NCI-H1048 (cell line): ENCODE measurements at places on chromosomes 1 and 21.

DNA sequence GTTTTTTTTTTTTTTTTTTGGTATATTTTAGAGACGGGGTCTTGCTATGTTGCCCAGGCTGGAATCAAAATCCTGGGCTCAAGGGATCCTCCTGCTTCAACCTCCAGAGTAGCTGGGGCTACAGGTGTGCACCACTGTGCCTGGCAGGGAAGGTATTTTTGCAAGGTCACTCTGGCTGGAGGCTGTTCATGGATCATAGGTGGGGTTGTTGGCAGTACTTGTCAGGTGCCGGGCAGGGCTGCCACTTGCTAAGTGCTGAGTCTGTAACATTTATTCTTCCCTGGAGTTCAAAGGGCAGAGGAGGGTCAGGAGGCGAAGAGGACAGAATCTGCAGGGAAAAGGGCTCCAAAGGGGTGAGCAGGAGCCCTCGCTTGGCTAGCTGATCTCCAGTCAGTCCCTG, 24.1 kb downstream of the A3GALT2 start:
- no peak for DNase-seq

- DNase-seq = no peak
Observed at GRCh38 chr1:216904471-216904870, 181.2 kb upstream of the ESRRG start.

DNA sequence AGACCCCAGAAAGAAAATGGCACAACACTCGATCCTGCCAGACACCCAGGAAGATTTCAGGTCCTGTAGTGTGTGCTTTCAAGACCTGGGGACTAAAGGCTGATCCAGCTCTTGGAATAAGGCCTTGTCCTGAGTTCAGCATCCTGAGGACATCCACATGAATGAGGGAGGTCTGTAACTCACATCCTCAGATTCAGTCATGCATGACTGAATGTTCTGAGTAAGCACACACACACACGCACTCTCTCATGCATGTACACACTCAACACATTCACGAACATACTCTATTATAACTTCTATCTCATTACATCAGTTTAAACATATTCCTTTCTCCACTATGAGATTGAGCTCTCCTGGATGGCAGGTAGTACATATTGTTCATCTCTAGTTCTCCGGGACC, 273.4 kb upstream of the BEND5 start:
- DNase-seq = no peak

DNA sequence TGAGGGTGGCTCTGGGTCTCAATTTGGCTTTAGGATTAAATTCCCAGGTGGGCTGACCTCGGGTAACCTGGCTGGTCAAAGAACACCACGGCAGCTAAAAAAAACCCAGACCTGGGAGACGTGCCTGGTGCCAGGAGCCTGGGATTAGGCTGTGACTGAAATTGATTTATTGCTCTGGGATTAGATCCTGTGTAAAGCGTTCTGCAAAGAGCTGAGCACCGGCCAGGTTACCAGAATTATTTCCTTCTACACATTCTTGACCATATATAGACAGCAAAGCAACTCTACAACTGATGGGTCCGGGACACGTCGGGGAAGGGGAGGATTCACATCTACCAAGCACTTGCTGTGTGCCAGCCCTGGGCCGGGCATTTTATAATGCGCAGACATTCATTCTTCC, 45.2 kb downstream of the TMCO4 start:
- DNase-seq = no peak

DNA sequence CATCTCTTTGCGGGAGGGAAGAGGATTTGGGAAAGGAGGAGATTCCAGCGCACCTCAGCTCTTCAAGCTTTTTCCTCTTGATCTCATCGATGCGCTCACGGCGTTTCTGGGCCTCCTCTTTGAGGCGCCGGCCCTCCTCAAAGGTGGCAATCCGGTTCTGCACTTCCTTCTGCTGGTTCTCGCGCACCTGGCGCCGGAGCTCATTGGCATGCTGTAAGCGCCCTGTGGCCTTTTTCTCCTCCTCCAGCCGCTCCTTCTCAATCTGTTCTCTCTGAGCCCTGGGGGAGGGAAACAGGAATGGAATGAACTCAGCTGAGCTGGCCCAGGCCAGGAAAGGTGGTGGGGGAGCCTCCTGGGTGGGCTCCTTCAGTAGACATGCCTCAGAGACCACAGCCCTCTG, 10.4 kb upstream of the VSIG8 start:
- no peak for DNase-seq

- DNase-seq = no peak
Observed at GRCh38 chr1:159011751-159012150, 2.0 kb downstream of the IFI16 start.

DNA sequence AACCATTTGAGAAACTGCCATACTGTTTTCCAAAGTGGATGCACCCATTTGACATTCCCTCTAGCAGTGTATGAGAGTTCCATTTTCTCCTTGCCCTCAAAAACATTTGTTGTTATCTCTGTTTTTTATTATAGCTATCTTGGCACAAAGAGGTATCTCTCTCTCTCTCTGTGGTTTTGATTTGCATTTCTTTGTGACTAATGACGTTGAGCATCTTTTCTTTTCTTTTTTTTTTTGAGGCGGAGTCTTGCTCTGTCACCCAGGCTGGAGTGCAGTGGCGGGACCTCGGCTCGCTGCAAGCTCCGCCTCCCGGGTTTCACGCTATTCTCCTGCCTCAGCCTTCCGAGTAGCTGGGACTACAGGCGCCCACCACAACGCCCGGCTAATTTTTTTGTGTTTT, 17.4 kb upstream of the ZMYM6 start:
- DNase-seq = no peak

DNA sequence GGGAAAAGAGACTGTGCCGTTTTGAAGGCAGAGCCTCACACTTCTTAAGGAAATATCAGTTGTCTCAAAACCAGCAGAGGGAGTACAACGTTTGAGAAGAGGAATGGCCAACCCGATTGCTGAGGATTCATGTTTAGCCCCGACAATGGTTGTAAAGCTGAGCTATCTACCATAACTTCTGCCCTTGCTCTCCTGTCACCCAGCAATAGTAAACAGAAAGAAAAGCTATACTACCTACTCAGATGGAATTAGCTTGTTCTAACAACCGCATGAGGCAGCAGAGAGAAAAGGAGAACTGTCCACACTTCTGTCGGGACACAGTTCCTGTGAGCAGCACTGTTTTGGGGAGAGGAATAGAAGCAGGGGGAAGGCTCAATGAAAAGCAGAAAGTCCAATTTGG, 91.2 kb downstream of the SLC45A1 start:
- DNase-seq = no peak

- DNase-seq = no peak
Observed at GRCh38 chr1:227799756-227800155, 15.7 kb upstream of the PRSS38 start.

DNA sequence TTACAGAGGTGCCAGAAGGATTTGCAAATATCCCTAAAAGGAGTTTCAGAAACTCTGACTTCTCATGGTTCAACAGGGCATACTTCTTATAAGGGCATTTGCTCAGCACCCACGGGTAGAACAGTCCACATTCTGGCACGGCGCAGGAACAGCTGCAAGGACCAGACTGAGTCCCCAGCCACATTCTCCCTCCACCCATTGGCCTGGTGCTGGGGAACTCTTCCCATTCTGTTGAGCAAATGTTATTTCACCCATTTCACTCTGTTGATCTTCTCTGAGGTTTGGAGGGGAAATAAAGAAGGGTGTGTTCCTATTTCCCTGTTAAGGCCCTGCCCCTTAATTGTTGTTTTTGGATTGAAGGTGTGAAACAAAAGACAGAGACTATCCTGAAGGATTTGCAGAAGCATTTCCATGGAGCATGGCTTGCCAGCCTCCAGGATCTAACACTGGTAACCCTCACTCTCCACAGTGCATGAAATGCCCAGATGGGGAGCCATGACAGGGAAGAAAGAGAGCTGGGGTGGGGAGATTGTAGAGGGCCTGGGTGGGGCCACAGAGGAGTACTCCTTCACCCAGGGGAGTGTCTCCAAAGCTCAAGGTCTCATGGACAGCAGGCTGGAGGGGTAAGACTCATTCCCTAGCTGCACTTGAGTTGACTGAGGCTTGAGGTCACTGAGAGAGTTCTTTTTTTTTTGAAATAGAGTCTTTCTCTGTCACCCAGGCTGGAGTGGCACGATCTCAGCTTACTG, 35.0 kb downstream of the INAVA start:
- DNase-seq = no peak

DNA sequence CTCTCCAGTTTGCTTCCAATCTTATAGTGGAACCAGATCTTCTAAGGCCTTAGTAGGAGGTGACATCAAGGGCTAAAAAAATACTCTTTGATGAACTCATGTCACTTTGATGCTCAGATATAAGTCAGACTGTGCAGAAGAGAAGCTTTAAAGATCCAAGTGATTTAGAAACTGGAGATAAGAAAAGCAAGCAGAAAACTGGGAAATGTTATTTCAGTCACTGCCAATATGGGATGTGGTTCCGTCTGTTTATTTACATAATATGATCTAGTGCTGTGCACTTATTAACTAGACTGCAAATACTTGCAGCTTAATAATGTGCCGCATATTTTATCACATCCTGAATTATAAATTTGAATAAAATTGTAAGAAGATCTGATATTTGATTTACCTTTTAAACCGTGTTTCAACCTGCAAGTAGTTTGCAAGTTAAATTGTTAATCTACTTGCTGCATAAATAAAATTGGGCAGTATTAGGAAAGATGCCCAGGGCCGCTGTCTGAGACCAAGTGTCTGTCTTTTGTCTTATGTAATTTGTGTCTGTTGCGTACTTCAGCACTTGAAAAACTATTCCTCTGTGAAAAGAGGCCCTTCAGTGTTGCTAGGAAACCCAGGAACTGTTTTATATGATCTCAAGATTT, 29.6 kb downstream of the CXADR start:
- no peak for DNase-seq

- no peak for DNase-seq
Observed at GRCh38 chr1:206109718-206110117, 7.5 kb downstream of the AVPR1B start.

DNA sequence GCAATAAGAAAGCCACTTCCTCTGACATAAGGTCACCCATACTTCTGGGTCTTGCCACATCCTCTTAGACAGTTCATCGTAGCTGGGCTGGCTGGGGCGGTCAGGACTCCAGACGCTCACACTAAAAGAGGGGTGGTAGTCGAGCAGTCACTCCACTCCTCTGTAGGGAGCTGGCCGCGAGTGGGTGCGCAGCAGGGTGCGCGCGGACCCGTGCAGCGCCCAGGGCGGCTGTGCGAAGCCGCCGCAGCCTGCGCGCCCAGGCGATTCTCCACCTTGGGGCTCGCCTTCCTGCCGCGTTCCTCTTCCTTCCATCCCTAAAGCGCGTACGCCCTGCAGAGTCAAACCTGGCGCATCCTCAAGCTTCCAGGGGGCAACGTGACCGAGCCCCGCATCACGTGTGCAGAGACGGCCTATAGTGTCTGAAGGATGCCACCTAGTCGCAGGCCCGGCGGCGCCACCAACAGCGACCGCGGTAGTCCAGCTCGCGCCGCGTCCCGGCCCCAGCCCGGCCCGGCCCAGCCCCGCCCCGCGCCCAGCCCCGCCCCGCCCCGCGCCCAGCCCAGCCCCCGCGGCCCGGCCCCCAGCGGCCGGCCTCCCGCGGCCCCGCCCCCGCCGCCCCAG, 360 bp upstream of the PRDX6 start:
- peak; percentile 92 for DNase-seq

DNA sequence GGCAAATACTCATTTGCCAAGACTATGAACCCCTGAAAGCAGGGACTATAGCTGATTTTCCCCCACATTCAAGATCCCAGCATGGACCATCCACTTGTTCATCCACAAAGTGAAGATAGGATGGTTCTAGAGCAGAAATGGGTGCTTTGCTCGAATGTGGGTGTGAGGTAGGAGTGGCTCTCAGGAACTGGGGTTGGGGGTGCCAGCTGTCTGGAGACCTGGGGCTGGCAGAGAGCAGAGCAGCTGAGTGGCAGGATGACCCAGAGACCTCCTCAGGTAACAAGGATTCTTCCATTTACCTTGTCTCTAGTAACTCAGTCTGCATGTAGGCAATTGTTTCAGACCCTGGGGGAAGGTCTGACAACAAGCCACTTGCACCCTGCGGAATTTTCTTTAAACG, 6.0 kb downstream of the S100A9 start:
- DNase-seq = no peak

DNA sequence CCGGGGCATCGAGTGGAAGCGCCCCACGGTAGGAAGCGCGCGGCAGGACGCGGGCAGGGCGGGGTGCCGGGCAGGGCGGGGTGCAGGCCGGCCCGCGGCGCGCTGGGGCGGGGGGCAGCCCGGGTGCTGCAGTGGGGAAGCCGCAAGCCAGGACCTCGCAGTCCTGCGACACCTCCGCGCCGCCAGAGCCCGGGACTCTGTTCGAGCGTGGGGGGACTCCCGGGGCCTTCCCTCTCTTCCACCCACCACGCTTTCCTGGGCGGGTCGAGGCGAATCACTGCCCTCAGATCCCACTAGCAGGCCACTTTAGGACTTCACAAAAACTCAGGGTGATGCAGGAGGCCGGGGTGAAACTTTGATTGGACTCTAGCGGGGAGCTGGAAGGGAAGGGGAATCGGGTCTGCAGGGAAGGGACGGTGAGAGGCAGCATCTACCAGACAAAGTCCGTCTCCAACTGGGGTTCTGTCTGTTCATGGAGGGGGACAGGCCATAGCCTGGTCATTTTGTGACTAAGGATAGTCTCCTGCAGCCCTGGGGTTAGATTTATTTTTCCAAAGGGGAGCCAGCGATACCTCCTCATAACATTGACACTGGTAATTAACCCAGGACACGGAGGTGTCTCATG, 623 bp downstream of the CAPN2 start:
- no peak for DNase-seq

DNA sequence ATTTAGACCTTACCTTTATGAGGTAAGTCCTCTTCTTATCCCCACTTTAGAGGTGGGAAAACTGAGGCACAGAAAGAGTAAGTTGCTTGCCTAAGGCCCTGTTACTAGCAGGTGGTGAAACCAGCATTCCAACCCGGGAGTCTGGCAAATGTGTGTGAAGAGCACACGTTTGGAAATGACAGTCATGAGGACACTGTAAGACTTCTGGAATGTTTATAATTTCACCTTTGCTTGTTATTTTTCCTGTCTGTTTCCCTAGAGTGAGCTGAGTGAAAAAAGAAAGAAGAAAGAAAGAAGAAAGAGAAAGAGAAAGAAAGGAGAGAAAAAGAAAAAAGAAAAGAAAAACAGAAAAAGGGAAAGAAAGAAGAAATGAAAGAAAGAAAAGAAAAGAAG, 21.2 kb upstream of the LGALS8 start:
- DNase-seq = no peak

GRCh38 chr1:173300061-173301044, 93.2 kb upstream of the TNFSF4 start:
- DNase-seq = no peak

DNA sequence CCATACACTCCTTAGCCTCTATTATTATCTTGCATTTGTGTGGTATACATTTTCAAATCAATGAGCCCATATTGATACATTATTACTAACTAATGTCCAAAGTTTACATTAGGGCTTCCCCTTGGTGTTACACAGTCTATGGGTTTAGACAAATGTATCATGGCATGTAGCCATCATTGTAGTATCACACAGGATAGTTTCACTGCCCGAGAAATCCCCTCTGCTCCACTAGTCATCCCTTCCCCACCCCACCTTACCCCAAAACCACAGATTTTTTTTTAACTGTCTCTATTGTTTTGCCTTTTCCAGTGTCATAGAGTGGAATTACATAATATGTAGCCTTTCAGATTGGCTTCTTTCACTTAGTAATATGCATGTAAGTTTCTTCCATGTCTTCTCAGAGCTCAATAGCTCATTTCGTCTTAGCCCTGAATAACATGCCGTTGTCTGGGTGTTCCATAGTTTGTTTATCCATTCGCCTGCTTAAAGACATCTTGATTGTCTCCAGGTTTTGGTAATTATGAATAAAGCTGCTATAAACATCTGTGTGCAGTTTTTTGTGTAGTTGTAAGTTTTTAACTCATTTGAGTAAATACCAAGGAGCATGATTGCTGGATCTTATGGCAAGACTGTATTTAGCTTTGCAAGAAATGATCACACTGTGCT, 86.4 kb upstream of the LYST start:
- no peak for DNase-seq
